GDM1 (cell line): ENCODE measurements at places on chromosomes 6 and 20.
A peak's percentile ranks its signal among the peaks of the same experiment; 100 is the strongest.

GRCh38 chr20:50353289-50353961 is 156.8 kb upstream of the PTPN1 start:
- DNase-seq: peak; percentile 52

DNA sequence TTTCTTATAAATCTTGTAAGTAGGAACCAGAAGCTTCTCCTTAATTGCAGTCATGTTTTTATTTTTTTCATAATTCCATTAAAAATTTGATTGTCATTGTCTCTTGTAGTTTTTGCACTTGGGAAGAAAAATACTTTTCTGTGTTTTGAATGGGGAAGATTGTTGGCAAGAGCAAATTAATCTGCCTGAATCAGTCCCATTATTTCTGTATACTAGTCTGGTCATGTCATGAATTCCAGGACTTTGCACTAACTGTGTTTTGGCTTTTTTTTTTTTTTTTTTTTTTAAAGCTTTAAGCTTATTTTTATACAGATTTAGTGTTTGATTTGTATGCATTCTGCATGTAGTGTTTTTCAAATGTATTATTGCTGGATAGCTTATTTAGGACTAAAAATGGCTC is 47.6 kb downstream of the RALGAPB start:
- DNase-seq: no peak

DNA sequence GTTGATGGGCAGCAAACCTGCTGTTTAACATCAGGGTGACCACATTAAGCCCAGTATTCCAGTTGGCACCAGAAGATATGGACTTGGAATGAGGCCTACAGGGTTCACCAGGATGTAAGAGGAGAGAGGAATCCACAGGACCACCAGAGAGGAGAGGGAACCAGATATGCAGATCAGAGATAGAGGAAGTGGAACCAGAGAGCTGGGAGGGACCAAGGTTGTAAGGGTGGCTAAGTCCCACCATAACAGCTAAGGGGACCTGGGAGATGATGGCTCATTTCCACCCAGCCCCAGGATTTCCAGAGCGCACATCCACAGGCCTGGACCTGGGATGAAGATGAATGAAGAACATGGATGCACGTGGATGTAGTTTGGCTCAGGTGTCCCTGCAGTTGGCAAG is 11.1 kb downstream of the BTN2A1 start:
- no peak for DNase-seq

DNA sequence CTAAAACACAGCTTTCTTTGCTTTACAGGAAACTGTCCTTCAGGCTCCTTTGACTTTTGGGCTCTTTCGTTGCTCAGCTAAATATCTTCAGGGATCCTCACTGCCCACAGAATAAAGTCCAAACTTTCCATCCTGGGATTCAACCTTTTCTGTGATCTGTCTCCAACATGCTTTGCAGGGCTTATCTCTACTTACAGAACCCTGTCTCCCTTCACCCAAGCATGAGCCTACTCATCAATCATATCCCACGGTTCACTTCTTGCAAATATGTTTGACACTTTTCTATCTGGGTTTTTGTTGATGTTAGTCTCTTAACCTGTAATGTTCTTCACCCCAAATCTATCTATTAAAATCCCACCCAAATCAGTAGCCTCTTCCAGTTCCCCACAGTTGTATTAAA is 327.3 kb upstream of the RNF24 start:
- DNase-seq: no peak

GRCh38 chr6:106823058-106823457 is 151.5 kb downstream of the CD24 start:
- no peak for DNase-seq

DNA sequence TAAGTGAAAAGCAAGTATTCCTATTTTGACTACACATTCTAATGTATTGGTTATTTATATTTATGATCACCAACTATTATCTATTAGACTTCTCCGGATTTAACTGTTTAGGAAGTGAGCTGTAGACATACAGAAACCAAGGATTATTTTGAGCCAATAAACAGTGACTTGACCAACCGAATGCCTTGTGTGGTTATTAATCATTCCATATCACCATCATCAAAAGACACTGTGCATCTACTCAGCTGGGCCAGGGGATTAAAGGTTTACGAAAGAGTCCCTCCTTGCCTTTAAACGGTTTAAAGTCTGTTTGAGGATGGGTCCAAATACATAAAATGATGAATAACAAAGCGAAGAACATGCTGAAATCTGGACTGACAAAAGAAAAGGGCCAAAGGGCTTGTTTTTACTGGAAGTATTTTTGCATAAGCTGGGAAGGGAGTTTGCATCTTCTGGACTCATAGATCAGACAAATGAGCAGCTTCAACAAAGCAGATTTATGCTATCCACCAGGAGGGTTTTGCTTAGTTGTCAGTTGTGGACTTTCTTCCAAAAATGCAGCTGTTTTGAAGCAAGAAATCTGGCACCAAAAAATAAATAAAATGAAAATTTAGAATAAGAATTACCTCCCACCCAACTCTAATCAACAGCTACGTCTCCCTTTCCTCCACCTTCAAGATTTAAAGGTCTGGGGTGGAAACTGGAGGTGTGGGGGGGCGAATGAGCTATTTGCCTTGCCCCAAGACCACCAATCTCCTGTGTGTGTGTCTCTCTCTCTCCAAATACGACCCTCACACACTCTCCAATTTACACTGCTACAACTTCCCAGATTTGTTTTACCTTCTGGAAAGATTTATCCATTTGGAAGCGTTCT is 33.6 kb upstream of the ID4 start:
- DNase-seq: no peak

GRCh38 chr6:56986611-56987010 is 31.7 kb downstream of the BEND6 start:
- DNase-seq: no peak
